Cortex of kidney (tissue), 1 donor: ENCODE measurements at places on chromosomes 5 and 9.

DNA sequence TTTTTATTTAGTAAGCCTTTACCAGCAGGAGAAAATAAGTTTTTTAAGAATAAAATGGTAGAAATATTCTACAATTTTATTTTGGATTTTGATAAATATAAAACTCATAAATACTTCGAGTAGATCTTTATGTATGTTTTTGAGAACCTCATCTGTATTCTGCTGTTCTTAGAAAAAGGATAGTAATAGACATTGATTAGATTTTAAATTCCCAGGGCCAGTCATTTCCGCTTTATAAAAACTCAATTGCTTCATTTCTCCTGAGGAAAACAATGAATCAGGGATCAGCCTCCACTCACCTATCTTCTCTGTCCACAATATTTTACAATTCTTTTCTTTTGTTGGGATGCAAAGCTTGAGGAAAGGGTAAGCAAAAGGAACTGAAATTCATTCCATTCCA is 1983.5 kb upstream of the C9orf72 start:
- DNase-seq, result no peak

GRCh38 chr5:65900746-65901145 is 25.6 kb upstream of the ERBIN start:
- DNase-seq, result no peak

GRCh38 chr5:179836225-179837019 is 15.7 kb downstream of the SQSTM1 start:
- no peak for DNase-seq

GRCh38 chr5:56233230-56233629 is at the start of gene ANKRD55:
ANKRD55 (minus strand) TSS chr5:56233330; CDS start chr5:56232913, 417 bp downstream.
- no peak for DNase-seq

- DNase-seq, result no peak
These were observed 154.0 kb downstream of the MCTP1 start for GRCh38 chr5:95130941-95131340.

GRCh38 chr9:81718244-81718643 is 28.9 kb upstream of the TLE1 start:
- no peak for DNase-seq

DNA sequence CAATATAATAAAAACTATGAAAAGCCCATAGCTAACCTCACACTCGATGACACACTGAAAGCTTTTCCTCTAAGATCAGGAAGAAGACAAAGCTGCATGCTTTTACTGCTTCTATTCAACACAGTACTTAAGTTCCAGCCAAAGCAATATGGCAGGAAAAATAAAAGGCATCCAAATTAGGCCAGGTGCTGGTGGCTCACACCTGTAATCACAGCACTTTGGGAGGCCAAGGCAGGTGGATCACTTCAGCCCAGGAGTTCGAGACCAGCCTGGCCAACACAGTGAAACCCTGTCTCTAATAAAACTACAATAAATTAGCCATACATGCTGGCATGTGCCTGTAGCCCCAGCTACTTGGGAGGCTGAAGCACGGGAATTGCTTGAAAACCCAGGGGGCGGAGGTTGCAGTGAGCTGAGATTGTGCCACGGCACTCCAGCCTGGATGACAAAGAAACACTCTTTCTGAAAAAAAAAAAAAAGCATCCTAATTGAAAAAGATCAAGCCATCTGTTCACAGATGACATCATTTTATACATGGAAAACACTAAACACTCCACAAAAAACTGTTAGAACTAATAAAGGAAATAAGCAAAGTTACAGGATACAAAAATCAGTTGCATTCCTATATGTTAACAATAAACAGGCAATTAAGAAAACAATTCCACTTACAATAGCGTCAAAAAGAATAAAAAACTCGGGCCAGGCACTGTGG is 17.9 kb downstream of the ZFR start:
- DNase-seq, result no peak

DNA sequence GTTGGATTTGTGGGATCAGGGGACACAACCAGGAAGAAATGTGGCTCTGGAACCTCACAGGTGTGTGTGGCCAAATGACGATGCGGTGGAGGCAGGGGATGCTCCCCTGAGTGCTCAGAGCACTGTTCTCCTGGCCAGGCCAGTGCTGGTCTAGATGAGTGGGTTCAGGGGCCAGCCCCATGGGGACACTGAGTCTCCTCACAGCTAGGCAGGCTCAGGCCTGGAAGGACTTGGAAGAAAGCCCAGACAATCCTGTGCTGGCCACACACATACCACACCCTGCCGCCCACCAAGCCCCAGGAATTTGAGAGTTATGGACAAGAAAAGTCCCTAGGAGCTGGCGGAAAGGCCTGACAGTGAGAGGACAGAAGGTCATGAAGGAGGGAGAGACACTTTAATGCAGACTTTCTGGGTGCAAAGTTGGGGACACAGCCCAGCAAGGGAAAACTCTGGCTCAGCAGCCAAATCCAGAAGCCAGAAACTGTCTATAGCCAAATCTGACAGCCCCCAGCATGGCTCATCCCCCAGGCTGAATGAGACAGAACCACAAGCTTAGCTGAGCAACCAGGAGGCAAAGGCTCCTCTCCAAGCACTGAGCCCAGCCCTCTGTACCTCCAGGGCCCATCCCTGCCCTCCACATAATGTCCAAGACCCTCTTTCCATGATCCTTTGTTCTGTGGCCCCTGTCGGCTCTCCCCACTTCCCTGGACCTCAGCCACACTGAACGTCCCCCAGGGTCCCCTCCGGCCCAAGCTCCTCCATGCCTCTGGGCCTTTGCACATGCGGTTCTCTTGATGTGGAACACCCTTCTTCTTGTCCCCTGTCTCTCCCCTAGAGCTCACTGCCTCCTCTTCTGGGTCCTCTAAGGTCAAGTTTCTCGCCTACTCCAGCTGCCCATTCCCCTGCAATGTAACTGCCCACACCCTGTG is 22.4 kb downstream of the LHX6 start:
- no peak for DNase-seq
